ENCODE measurements at places on chromosomes 11 and 22. TPM values are rescaled to one million over a fixed set of nuclear protein-coding genes. Genes with fewer than 3 reads are reported as not detected.

OR52A1 gene
- not detected for polyA plus RNA-seq

EXPH5 gene
- 0.03 TPM for polyA plus RNA-seq

OR51A7 gene
- polyA plus RNA-seq, result not detected

DNA sequence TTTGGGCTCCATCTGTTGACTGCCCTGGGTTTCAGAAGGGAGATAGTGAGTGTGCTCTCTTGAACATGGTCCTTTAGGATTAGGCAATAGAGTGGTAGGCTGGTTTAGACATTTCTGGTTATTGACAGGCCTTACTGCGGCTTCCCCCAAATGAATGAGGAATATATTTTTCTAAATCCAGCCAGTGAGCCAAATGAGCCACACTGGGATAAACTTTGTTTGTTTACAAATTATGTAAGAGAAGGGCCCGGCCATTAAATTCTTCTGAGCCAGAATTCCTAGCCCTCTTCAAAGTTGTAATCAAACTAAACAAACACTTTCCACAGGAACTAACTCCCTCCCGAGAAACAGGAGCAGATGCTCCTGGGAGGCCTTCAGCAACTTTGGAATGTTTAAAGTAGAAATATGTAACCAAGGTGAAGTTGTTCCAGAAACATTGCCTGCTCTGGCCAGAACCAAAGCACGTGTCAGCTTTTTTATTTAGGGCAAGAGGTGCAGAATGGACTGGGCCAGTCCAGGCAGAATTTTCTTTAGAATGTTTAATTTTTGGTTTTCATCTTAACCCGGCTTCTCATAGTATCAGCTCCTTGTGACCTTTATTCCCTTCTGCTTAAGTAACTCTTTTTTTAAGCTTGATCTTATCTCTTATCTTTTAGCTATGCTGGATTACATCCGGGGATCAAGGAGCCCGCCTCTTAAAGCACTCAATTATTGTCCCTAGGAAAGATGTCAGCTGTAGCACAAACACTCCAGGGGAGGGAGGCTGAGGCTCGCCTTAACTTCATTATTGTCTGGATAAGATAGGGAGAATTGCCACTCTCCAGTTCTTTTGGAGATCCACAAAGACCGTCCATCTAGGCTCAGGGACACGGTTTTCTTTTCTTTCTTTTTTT lies 28.7 kb downstream of the ZNRF3 start:
- no peaks in the 10 kb centered on the region for H3K27me3 ChIP-seq
- no peaks in the 10 kb centered on the region for H3K4me1 ChIP-seq
- H3K36me3 ChIP-seq, result no peaks in the 10 kb centered on the region
- H3K4me3 ChIP-seq, result no peak overlapping the region
- H3K27ac ChIP-seq, result no peak overlapping the region

DNA sequence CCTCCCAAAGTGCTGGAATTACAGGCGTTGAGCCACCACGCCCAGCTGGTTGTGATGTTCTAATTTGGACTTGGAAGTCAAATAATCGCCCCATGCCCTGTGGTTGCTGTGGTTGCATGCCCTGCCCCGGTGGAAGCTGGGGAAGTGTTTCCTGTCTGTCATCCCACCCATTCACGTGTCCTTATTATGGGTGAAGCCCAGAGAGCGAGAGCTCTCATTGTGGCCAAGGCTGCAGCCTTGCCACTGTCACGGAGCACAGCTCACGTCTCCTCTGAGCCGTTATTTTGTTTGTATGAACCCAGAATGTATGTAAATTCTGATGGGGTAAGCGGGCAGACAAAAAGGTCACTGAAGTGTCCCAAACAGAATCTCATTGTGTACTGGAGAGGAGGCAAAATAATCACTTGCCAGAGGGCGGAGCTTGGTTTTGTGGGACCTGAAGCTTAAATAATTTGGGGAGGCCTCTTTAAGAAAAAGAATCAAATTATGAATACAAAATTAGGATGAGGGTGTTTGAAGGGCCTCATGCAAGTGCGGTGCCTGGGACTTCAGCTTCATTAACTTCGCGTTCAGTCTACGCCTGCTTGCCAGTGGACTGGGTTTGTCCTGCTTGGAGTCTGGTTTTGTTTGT lies 25.8 kb upstream of the TREH start:
- DNase-seq, result no peak
- H3K27me3 ChIP-seq, result peaks cover 3% of the 10 kb centered on the region
- no peak overlapping the region for H3K27ac ChIP-seq
- H3K36me3 ChIP-seq, result no peaks in the 10 kb centered on the region

DNA sequence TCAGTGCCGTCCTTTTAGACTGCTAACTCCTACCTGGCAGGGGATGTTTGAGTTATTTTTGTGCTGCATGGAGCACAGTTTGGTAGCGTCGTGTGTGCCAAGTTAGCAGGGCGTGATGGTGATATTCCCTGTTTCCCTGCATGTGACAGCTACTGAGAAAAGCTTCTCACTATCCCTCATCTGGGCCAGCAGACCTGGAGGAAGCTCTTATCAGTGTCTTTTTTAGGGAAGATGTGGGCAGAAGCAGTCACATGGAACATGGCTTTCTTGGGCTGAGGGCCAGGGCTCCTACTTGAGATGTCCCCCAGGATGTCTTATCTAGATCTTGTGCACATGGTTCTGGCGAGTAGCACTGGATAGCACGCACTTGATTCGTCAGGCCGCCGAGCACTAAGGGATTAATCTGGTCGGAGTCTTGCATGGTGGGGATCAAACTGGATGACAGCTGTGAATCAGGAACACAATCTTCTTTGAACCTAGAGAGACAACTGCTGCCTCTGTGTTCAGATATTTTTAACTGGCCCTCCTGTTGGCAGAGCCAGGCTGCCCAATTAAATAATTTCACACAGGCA lies 33.8 kb downstream of the TECTA start:
- DNase-seq, result no peak
- no peak overlapping the region for H3K27ac ChIP-seq
- H3K36me3 ChIP-seq, result no peaks in the 10 kb centered on the region
- H3K27me3 ChIP-seq, result no peaks in the 10 kb centered on the region

DNA sequence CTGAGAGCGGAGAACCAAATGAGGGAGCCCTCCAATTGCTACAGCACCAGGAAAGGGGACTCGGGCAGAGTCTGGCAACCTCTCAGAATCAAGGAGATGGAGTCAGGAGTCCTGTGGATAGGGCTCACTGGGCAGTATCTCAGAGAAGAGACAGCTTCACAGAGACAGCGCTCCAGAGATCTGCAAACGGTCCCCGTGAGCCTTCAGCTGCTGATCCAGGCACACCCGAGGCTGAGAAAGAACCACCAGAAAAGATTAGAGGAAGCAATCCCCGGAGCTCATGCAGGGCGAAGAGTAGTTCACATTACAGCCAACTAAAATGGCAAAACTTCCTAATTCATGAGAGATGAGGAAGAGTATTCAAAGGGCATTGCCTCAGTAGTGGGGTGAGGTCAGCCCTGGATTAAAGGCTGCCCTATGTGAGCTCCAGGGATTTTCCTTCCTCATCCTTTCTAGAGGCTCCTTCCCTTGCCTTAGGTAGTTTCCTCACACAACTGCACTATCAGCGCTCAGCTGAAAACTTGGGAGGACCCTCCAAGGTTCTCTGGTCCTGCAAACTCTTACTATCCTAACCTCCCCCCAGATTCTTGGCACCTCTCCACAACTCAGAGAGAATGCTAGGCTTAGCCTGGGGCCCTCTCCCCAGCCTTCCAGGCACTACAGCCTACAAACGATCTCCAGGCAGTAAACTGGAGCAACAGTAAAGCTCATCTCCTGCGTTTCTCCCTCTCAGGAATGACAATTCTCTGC lies 23.7 kb downstream of the SCN4B start:
- H3K27me3 ChIP-seq, result peaks cover 3% of the 10 kb centered on the region
- no peaks in the 10 kb centered on the region for H3K36me3 ChIP-seq
- H3K4me1 ChIP-seq, result no peaks in the 10 kb centered on the region
- DNase-seq, result no peak
- H3K4me3 ChIP-seq, result no peak overlapping the region

KIF18A gene
- 2.5 TPM for polyA plus RNA-seq

GPHA2 gene
- not detected for polyA plus RNA-seq

DNA sequence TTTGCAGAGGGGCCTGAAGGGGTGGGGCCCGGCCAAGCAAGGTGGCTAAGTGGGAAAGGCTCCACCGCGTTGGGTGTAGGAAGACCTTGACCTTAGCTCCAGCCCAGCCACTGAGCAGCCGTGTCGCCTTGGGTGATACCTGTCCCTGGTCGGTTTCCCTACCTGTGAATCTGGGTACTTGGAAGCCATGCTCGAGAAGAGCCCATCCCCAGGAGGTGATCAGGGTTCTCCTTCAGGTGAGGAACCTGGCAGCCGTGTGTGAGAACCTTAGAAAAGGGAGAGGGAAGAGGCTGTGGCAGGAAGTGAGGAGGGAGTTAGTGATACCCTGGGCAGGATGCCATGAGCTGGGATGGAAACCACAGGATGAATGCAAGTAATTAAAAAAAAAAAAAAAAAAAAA lies 21.6 kb downstream of the PPARA start:
- no peaks in the 10 kb centered on the region for H3K36me3 ChIP-seq
- no peak for DNase-seq
- no peaks in the 10 kb centered on the region for H3K27me3 ChIP-seq
- no peak overlapping the region for H3K27ac ChIP-seq
- no peak overlapping the region for H3K4me3 ChIP-seq

GRCh38 chr11:119188067-119188466 lies 2.8 kb downstream of the NHERF4 start:
- no peaks in the 10 kb centered on the region for H3K27me3 ChIP-seq
- H3K27ac ChIP-seq, result no peak overlapping the region
- DNase-seq, result no peak
- no peaks in the 10 kb centered on the region for H3K36me3 ChIP-seq

All from endothelial cell of umbilical vein (primary cell).